ENCODE measurements at places on chromosomes 3 and 15. TPM values are rescaled to one million over a fixed set of nuclear protein-coding genes. Genes with fewer than 3 reads are reported as not detected.
A peak's percentile ranks its signal among the peaks of the same experiment; 100 is the strongest.

Gene GXYLT2
- total RNA-seq = 10.1 TPM

- H3K36me3 ChIP-seq = no peaks in the 10 kb centered on the region
- no peak overlapping the region for H3K4me3 ChIP-seq
- peak; percentile 88 for DNase-seq
- peak overlapping the region; percentile 81 for H3K27ac ChIP-seq
Observed at GRCh38 chr15:74050556-74051234, 31.7 kb downstream of the GOLGA6A start.

GRCh38 chr3:69259125-69259524 lies 126.8 kb downstream of the FRMD4B start:
- H3K27me3 ChIP-seq = no peaks in the 10 kb centered on the region
- no peak overlapping the region for H3K4me3 ChIP-seq
- H3K36me3 ChIP-seq = no peaks in the 10 kb centered on the region
- no peak for DNase-seq

GRCh38 chr3:169295126-169295525 lies 368.4 kb downstream of the MECOM start:
- DNase-seq = no peak
- H3K36me3 ChIP-seq = no peaks in the 10 kb centered on the region
- no peaks in the 10 kb centered on the region for H3K4me1 ChIP-seq
- H3K27ac ChIP-seq = no peak overlapping the region
- no peak overlapping the region for H3K4me3 ChIP-seq
- H3K27me3 ChIP-seq = no peaks in the 10 kb centered on the region

Gene WNT5A
- 52.3 TPM for total RNA-seq

GRCh38 chr3:14299767-14300166 lies 102.6 kb upstream of the SLC6A6 start:
- no peak for DNase-seq
- H3K36me3 ChIP-seq = no peaks in the 10 kb centered on the region
- no peak overlapping the region for H3K4me3 ChIP-seq
- peaks cover 35% of the 10 kb centered on the region for H3K4me1 ChIP-seq

DNA sequence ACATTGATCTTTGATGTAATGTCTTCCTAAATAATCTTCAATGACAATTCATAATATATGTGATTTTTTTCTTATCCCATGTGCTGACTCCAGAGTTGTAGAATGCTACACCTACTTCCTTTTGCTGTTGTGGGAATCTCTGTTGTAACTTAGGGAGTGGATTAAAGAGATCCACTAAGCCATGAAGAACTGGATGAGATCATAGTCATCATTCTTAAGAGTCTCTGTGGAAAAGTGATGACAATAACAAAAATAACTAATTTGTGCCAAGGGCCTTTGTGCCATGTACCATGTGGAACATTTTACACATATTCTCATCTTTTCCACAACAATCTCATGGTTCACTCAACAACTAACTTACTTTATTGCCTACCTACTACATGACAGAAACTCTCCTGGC lies 162.9 kb upstream of the PDZRN3 start:
- H3K4me3 ChIP-seq = no peak overlapping the region
- H3K27me3 ChIP-seq = no peaks in the 10 kb centered on the region
- H3K27ac ChIP-seq = no peak overlapping the region
- H3K4me1 ChIP-seq = peaks cover 7% of the 10 kb centered on the region

DNA sequence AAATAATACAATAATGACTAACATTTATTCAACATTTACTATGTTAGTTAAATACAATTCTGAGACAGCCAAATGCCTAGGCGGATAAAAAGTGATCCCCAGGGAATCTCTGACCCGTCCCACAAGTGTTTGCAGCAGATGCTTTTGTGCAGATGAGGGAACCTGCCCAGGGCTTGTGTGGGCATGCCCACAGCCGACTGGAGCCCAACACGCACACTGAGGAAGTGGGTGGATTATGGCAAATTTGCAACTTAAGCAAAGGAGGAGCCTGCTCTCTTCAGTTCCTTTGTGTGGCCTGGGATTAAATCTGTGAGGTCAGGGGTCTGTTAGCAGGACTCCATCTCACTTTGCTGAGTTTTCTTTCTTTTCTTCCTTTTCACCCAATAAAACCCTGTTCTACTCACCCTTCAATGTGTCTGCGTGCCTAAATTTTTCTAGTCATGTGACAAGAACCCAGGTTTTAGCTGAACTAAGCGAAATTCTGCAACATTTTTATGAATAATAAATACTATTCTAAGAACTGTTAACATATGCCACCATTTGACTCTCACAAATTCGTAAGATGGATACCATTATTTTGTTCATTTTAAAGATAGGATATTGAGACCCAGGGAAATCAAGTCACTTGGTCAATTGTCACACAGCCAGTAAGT lies 13.9 kb upstream of the RTP1 start:
- no peaks in the 10 kb centered on the region for H3K36me3 ChIP-seq
- DNase-seq = no peak
- no peaks in the 10 kb centered on the region for H3K27me3 ChIP-seq
- H3K4me1 ChIP-seq = peaks cover 28% of the 10 kb centered on the region
- no peak overlapping the region for H3K4me3 ChIP-seq

- no peak overlapping the region for H3K4me3 ChIP-seq
- H3K36me3 ChIP-seq = no peaks in the 10 kb centered on the region
- no peak for DNase-seq
- H3K27ac ChIP-seq = no peak overlapping the region
- H3K4me1 ChIP-seq = peaks cover 12% of the 10 kb centered on the region
Observed at GRCh38 chr15:78260489-78260888, 3.9 kb upstream of the DNAJA4 start.

Gene SCN5A
- 9.3 TPM for total RNA-seq

Gene SMAD3
- 53.5 TPM for total RNA-seq

DNA sequence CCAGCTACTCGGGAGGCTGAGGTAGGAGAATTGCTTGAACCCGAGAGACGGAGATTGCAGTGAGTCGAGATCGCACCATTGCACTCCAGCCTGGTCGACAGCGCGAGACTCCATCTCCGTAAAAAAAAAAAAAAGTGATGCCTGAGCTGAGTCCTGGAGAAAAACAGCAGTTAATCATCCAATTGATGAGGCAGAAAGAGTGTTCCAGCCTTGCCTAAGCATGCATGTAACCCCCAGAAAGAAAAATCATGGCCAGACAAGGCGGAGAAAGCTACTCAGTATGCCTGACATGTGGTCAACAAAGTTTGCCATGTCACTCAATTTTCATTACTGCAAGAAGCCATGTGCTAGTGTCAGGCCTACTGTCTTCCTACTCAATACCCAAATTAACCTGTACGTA lies 593.1 kb upstream of the MDFIC2 start:
- no peaks in the 10 kb centered on the region for H3K36me3 ChIP-seq
- H3K4me3 ChIP-seq = no peak overlapping the region
- H3K27ac ChIP-seq = no peak overlapping the region
- no peaks in the 10 kb centered on the region for H3K4me1 ChIP-seq
- no peak for DNase-seq

- H3K27ac ChIP-seq = peak overlapping the region; percentile 50
- no peaks in the 10 kb centered on the region for H3K36me3 ChIP-seq
- H3K4me3 ChIP-seq = no peak overlapping the region
- DNase-seq = no peak
- no peaks in the 10 kb centered on the region for H3K27me3 ChIP-seq
Observed at GRCh38 chr15:60358935-60359682, 38.7 kb downstream of the ANXA2 start.

Gene SPRED1
- 16.7 TPM for total RNA-seq

GRCh38 chr3:126959921-126960603 lies 22.9 kb upstream of the PLXNA1 start:
- H3K4me1 ChIP-seq = peaks cover 50% of the 10 kb centered on the region
- no peaks in the 10 kb centered on the region for H3K27me3 ChIP-seq
- H3K36me3 ChIP-seq = no peaks in the 10 kb centered on the region
- H3K27ac ChIP-seq = peak overlapping the region; percentile 68
- no peak overlapping the region for H3K4me3 ChIP-seq

GRCh38 chr15:34610354-34610753 lies 26.9 kb upstream of the GOLGA8B start:
- no peak for DNase-seq
- H3K27me3 ChIP-seq = no peaks in the 10 kb centered on the region
- no peak overlapping the region for H3K4me3 ChIP-seq
- H3K4me1 ChIP-seq = no peaks in the 10 kb centered on the region
- no peak overlapping the region for H3K27ac ChIP-seq

Gene CCRL2
- not detected for total RNA-seq

Gene CYP11A1
- total RNA-seq = 8.8 TPM

DNA sequence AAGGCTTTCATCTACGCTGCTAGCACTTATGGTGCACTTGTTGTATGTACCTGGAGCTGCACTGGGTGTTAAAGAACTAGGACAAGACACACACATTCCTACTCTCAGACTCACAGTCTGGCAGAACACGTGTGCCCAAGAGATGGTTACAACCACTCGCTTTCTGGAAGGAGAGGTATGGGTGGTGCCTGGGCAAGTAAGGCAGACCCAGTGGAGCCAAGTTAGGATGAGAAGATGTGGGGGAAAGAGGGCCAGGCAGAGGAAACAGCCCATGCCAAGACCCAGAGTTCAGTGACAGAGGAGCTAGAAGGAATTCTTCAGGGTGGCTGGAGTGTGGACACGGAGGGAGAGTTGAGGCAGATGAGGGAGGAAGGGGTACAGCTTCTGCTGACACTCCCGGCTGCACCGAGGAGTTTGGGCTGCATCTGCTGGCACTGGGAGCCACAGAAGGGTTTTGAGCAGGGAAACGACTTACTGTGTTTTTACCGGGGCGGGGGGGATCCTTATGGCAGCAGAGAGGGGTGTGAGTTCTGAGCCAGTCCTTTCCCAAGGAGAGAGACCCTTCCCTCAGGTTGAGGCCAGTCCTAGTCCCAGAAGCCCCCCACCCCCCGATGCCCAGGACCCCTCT lies 59.0 kb downstream of the GRIP2 start:
- no peaks in the 10 kb centered on the region for H3K27me3 ChIP-seq
- H3K4me1 ChIP-seq = no peaks in the 10 kb centered on the region
- DNase-seq = no peak
- no peak overlapping the region for H3K27ac ChIP-seq
- no peak overlapping the region for H3K4me3 ChIP-seq
- H3K36me3 ChIP-seq = peaks cover 40% of the 10 kb centered on the region

- DNase-seq = no peak
- H3K4me3 ChIP-seq = no peak overlapping the region
- no peak overlapping the region for H3K27ac ChIP-seq
- H3K27me3 ChIP-seq = no peaks in the 10 kb centered on the region
- no peaks in the 10 kb centered on the region for H3K36me3 ChIP-seq
Observed at GRCh38 chr3:133599280-133599679, 25.8 kb downstream of the CDV3 start.

Gene GOLGA8J
- total RNA-seq = not detected

- no peak for DNase-seq
- no peak overlapping the region for H3K4me3 ChIP-seq
- H3K27ac ChIP-seq = no peak overlapping the region
Observed at GRCh38 chr15:83210619-83211018, 3.0 kb upstream of the HDGFL3 start.

DNA sequence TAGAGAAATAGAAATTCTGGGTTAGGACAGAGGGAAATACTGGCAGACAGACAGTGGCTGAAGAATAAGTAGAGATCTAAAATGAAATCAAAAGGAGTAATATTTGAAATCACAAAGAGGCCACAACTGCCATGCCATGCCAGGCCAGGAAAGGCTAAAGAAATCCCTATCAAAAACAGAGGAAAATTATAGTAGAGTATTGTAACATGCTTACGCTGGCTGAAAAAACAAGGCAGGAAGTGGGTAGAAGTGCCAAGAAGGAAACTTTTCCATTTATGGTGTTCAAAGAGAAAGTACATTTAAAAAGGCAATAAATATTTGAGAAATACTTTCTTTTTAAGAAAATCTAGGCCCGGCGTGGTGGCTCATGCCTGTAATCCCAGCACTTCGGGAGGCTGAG lies 415.7 kb downstream of the PLCL2 start:
- DNase-seq = no peak
- no peaks in the 10 kb centered on the region for H3K27me3 ChIP-seq
- H3K27ac ChIP-seq = no peak overlapping the region
- H3K4me3 ChIP-seq = no peak overlapping the region
- no peaks in the 10 kb centered on the region for H3K36me3 ChIP-seq

- no peak overlapping the region for H3K27ac ChIP-seq
- no peak for DNase-seq
- H3K4me1 ChIP-seq = no peaks in the 10 kb centered on the region
- no peaks in the 10 kb centered on the region for H3K27me3 ChIP-seq
- no peak overlapping the region for H3K4me3 ChIP-seq
Observed at GRCh38 chr3:21390856-21391255, 360.2 kb downstream of the ZNF385D start.

- no peaks in the 10 kb centered on the region for H3K4me1 ChIP-seq
- no peaks in the 10 kb centered on the region for H3K36me3 ChIP-seq
- no peak overlapping the region for H3K27ac ChIP-seq
- DNase-seq = no peak
- no peaks in the 10 kb centered on the region for H3K27me3 ChIP-seq
Observed at GRCh38 chr15:54564166-54564565, 585.9 kb downstream of the UNC13C start.

DNA sequence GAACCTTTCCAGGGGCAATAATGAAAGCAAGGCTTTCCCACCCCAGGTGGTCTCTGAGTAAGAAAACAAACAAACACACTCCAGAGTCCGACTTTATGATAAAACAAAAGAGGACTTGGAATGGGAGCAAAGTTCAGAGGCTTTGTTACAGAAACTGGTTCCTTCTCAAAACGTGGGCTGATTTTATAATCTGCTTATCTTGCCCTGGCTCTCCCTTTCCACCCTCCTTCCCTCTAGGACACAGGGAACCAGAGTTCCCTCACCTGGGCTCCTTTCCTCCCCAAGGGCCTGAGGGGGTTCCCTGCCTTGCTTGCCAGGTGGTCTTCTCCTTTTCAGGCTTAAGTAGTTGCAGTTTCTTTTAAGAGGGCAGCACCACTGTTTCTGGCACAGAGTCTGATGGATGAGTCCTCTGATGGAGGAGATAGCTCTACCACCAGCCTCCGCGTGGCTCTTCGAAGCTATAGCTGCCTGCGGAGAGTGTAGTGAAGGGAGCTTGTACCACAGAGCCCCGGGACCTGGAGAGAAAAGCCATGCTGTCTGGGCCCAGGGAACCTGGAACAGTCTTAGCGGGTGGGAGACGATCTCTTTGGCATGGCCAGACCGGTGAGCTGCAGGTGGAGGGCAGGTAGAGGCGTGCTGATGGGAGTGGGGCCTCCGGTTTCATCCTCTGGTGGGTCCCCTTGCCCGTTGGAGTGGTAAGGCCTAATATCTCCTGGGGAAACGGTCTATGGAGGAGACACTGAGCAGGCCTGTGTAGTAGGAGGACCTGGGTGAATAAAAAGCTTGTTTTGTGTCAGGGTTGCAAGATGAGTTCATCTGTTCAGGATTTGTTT lies 68.7 kb downstream of the SMAD6 start:
- no peak for DNase-seq
- no peaks in the 10 kb centered on the region for H3K36me3 ChIP-seq
- H3K27ac ChIP-seq = no peak overlapping the region
- H3K4me3 ChIP-seq = no peak overlapping the region
- H3K4me1 ChIP-seq = peaks cover 52% of the 10 kb centered on the region
- no peaks in the 10 kb centered on the region for H3K27me3 ChIP-seq

Gene MYLK
- 352 TPM for total RNA-seq

DNA sequence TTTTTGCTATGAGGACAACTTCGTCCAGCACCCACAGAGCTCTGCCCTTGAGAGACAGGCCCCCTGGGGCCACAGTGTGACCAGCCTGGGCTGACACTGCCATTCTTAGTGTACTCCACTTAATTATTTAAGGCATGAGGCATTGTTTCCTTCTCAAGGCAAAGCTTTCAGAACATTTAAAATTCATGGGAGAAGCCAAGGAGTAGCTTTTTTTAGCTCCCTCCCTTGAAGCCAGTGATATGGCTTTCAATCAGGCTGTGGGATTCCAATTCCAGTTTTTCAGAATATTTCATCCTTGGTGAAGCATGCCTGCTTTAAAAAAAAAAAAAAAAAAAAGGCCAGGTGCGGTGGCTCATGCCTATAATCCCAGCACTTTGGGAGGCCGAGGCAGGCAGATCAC lies 21.3 kb downstream of the HOMER2 start:
- H3K4me3 ChIP-seq = no peak overlapping the region
- no peaks in the 10 kb centered on the region for H3K4me1 ChIP-seq
- no peak for DNase-seq
- no peak overlapping the region for H3K27ac ChIP-seq
- H3K27me3 ChIP-seq = no peaks in the 10 kb centered on the region

All from vagina (tissue), 2 donors.